ENCODE measurements at places on chromosomes 1 and 21. TPM values are rescaled to one million over a fixed set of nuclear protein-coding genes. Genes with fewer than 3 reads are reported as not detected.

The HES3 gene
- total RNA-seq, result not detected

The NEXN gene
- total RNA-seq, result 1.4 TPM

The SNAPIN gene
- total RNA-seq, result 68.2 TPM

The ZNF692 gene
- 7.2 TPM for total RNA-seq

The BSND gene
- total RNA-seq, result not detected

The PPOX gene
- total RNA-seq, result 15.5 TPM

The C2CD2 gene
- 28.3 TPM for total RNA-seq

The ACTL8 gene
- total RNA-seq, result not detected

The MAP1LC3C gene
- not detected for total RNA-seq

The KCNJ9 gene
- total RNA-seq, result not detected

The MYOG gene
- total RNA-seq, result not detected

The ZNF593OS gene
- not detected for total RNA-seq

The CFHR1 gene
- total RNA-seq, result not detected

The ADAMTS5 gene
- total RNA-seq, result 2.9 TPM

The FCMR gene
- total RNA-seq, result 0.33 TPM

The NBPF10 gene
- 0.22 TPM for total RNA-seq

The SPRR4 gene
- total RNA-seq, result not detected

The ICOSLG gene
- total RNA-seq, result 0.43 TPM

The SYCP1 gene
- total RNA-seq, result not detected

The SSBP3 gene
- total RNA-seq, result 13.1 TPM

The CD5L gene
- total RNA-seq, result not detected

The PRKAA2 gene
- 2.9 TPM for total RNA-seq

The DMRTA2 gene
- under 0.01 TPM for total RNA-seq

The TPM3 gene
- 394 TPM for total RNA-seq

The SPRR2B gene
- total RNA-seq, result not detected

The RNU1-3 gene
- total RNA-seq, result under 0.01 TPM

The APCS gene
- not detected for total RNA-seq

The FAM72D gene
- 0.65 TPM for total RNA-seq

The TMEM79 gene
- total RNA-seq, result 0.54 TPM

The LEMD1 gene
- not detected for total RNA-seq

The FAM177B gene
- total RNA-seq, result not detected

The B3GALT2 gene
- 2.2 TPM for total RNA-seq

The TNFRSF8 gene
- under 0.01 TPM for total RNA-seq

The GBP7 gene
- total RNA-seq, result not detected

The CLDN14 gene
- total RNA-seq, result not detected

The WDR3 gene
- 26.4 TPM for total RNA-seq

The COL16A1 gene
- 0.26 TPM for total RNA-seq

The HTR1D gene
- total RNA-seq, result under 0.01 TPM

The SLC22A15 gene
- under 0.01 TPM for total RNA-seq

The NIBAN1 gene
- total RNA-seq, result 1.1 TPM

The AMY1B gene
- not detected for total RNA-seq

The XPR1 gene
- 37.8 TPM for total RNA-seq

The RORC gene
- not detected for total RNA-seq

The MARK1 gene
- 4.1 TPM for total RNA-seq

The RXFP4 gene
- total RNA-seq, result not detected

The PCSK9 gene
- total RNA-seq, result under 0.01 TPM

The MIXL1 gene
- total RNA-seq, result not detected

The HMGCS2 gene
- not detected for total RNA-seq
